ENCODE measurements at places on chromosomes 16 and 17.

GRCh38 chr16:61892531-61892930 is 143.7 kb downstream of the CDH8 start:
- no peak for DNase-seq

DNA sequence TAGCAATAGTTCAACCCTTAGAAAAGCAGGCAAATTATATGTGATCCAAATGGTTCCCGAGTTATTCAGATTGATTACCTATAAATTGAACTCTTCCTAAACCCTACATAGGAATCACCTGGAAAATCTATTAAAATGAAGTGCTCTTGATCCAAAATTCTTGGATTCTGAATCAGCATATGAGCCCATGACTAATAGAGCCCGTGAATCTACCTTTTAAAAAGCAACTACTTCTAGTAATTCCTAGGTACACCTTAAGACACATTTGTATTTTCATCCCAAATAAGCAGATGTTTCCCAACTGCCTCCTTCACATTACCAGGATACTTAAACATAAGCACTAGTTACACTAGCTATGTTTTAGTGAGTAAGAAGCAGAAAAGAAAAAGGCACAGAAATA is 1171.0 kb upstream of the GOT2 start:
- DNase-seq = no peak

DNA sequence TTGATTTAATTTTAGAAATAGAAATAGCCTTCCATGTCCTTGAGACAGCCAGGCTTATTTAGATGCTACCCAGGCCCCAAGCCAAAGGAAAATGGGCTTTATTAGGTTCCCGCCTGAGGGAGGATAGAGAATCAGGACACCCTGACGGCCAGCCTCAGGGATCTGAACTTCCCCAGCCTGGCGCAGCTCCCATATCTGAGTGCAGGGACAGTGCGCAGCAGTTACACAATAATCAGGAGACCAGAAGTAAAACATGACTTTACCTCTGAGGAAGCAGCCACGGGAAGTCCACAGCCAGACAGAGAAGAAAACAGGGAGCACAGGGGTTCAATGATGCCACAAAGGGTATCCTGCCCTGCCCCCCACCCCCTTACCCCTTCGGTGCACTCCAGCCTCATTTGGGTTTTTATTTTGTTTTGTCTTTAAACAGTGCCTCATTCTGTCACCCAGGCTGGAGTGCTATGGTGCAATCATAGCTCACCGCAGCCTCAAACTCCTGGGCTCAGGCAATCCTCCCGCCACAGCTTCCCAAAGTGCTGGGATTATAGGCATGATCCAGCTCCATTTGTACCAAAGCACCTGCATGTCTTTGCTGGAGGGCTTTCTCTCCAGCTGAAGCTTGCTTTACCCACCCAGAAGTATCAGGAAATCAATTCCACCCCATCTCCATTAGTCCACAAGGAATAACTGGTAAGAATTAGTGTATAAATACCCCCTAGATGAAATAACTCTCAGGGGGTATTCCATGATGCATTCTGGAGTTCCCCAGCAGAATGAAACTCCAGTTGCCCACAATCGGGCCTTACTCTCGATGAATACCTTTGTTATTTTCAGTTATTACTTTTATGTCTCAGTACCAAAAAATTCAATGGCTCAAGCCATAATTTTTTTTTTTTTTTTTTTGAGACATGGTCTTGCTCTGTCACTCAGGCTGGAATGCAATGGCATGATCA is 21.9 kb downstream of the ORC6 start:
- no peak for DNase-seq

GRCh38 chr17:77494664-77495435 is 354.1 kb downstream of the SEC14L1 start:
- peak; percentile 82 for DNase-seq

GRCh38 chr16:2858245-2859025 is 465 bp upstream of the PRSS22 start:
- DNase-seq = no peak

DNA sequence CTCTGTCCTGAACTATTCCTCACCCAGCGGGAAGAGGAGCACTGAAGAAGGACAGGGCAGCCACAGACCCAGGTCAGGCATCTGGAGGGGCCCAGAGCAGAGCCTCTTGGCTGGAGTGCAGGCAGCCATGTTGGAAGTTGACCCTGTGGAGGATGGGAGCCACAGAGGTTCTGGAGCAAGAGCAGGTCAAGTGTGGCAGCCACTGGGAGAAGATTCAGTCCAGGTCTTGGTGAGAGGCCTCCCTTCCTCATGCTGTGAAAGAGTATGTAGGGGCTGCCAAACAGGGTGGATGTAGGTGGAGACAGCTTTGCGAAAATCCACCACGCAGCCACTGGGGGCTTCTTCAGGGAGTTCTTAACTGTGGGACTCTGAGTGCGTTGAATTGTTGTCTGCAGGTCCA is 590 bp upstream of the CD79B start:
- no peak for DNase-seq

- no peak for DNase-seq
Observed at GRCh38 chr17:17769869-17770631, 66.7 kb downstream of the SREBF1 start.

DNA sequence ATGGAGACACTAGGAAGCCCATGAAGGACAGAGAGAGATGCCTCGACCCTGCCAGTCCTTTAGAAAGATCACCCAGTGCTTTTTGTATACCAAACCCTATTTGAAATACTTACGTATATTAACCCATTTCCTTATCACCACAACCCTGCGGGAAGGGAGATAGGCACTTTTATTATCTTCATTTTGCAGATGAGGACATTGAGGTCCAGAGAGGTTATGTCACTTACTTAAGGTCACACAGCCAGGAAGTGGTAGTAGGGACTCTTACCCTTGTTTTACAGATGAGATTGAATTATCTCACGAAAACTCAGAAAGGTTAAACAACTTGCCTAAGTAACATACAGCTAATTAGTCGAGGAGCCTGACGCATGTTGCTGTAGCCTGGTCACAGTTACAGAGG is 38.2 kb downstream of the IL4R start:
- DNase-seq = no peak

GRCh38 chr17:75550139-75550465 is 24.6 kb downstream of the LLGL2 start:
- no peak for DNase-seq

GRCh38 chr16:70656712-70657263 is 10.4 kb downstream of the IL34 start:
- no peak for DNase-seq

DNA sequence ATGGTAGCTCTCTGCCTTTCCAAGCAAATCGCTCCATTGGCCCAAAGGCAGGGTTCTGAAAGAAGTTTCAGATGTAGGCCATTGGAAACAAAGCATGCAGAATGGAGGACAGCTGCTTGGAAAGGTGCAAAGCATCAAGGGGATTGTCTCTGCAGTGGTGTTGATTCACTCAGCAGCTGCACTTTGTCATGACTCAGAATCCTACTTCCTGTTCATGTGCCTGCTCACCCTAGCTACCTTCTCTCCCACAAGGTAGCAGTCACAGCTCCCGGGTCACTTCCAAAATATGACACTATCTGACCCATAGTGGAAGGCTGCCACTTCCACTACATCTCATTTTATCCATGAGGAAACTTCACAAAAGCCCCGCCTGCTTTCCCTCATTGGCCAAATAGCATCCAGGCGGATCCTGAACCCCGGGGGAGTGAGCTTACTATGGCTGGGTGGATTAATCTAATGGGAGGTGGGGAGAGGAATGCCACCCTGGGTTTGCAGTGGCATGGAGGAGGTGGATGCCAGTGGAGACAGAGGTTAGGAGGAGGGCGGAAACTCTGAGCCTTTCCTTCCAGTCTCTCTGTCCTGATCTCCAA is 74.7 kb upstream of the NKD1 start:
- DNase-seq = no peak

- DNase-seq = no peak
Observed at GRCh38 chr16:54590836-54591235, 304.2 kb upstream of the IRX3 start.

- DNase-seq = no peak
Observed at GRCh38 chr16:70391881-70392481, 45.3 kb downstream of the DDX19A start.

DNA sequence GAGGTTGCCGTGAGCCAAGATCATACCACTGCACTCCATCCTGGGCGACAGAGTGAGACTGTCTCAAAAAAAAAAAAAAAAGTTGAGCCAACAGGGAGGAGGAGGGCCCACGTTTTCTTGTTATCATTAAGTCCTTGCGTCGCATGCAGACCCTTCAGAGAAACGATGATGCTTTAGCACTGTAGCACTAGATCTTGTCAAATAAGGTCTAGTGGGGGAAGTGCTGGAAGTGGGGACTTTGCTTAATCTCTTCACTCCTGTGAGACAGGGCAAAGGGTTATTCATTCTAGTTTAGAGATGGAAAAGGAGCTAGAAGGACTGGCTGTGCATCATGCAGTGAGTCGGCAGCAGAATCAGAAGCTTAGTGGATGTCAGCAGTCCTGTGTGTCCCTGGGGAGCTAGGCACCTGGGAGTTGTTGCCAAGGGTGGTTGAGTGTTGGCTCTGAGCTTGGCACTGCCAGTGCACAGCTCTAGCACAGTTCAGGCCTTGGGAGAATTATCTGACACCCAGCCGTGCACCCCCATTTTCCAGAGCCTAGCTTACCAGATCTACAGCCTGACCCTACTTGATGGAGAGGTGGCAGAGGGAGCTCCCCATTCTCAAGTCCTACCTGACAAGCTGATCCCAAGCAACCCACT is 33.4 kb upstream of the TBX2 start:
- DNase-seq = no peak

GRCh38 chr17:44069974-44070454 is 521 bp upstream of the G6PC3 start:
- no peak for DNase-seq

DNA sequence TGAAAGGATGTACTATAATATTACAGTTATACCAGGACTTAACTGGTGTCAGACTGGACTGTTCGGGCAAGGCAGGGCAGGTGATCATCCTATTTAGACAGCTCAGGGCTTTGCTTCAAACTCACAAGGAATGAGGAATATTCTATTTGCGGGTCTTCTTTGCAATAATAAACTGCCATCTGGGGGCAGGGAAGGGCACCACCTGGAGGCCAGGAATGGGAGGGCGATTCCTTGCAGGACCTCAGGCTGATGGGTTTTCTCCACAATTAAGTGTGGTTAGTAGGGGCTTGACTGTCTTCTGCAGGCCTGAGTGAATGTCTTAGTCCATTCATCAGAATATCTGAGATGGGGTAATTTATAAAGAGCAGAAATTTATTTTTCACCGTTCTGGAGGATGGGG is 424.1 kb downstream of the CA10 start:
- no peak for DNase-seq

DNA sequence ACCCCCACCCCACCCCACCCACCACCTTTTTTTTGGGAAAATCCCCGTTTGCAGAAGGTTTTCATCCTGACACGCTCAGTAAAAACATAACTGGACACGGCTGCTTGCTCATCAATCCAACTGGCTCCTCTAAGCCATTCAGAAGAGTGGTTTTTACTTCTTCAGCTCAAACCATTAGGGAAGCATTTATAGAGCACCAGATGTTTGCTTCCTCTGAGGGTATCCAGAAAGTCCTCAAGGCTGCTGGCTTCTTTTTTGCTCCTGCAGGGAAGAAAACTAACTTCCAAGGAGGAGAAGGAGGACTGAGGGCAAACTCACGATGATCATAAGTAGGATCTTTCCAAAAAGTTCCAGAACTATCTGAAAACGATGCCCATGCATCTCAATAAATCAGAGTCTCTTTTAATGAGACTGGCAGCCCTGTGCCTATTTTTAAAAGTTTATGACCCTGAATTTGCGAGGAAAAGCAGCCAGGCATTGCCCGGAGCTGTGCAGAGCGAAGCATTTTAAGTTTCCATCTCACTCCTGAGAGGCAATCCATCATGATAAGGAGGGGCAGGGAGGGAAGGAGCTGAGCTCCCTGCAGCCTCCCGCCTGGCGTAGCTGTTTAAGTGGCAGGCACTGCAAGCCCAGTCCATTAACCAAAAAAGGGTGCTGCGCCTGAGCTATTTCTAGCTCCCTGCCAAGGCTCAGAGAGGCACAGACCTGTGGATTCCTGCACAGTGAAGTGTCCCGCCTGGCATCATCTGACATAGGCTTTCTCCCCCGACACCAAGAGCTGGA is 146.3 kb upstream of the FOXF1 start:
- no peak for DNase-seq

DNA sequence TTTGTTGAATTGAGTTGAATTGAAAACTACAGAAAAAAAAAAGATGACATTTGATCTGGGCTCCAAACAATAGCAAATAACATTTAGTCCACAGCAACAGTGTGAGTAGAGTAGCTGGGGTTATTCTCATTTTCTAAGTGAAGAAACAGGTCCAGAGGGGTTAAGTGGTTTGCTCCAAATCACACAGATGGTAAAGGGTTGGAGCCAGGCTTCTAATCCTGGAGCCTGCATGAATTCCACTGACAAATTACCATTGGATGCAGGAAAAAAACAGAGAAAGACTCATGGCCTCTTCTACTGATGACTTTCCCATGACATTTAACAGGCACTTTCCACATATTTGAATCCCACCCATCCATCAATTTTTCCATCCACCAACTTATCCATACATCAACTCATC is 182.4 kb downstream of the HS3ST4 start:
- DNase-seq = no peak

DNA sequence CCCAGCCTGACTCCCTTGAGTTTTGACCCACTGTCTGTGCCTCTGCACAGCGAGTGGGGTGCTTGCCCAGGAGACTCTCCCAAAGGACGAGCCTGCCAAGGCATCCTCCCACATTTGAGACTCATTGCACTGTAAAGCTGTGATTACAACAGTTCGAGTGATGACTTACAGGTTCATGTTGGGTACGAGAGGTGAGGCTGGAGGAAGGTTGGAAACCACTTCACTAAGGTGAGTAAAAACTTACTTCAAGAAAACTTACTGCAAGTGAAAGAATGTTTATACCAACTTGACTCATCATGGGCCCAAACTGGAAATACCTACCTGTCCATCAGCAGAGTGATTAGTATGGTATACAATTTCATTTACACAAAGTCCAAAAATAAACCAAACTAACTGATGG is 360.1 kb upstream of the CDH11 start:
- no peak for DNase-seq

GRCh38 chr17:57356719-57357391 is 100.5 kb downstream of the MSI2 start:
- DNase-seq = no peak

- no peak for DNase-seq
Observed at GRCh38 chr16:86201746-86202145, 302.8 kb downstream of the IRF8 start.

GRCh38 chr16:67884684-67885083 is at the start of gene NRN1L:
TSS of gene NRN1L (plus strand) at chr16:67884885. CDS start at chr16:67884904, 19 bp downstream.
- no peak for DNase-seq

Measured in GM12891 (cell line).